ENCODE measurements at places on chromosomes 2 and 18. TPM values are rescaled to one million over a fixed set of nuclear protein-coding genes. Genes with fewer than 3 reads are reported as not detected.

- no peak for DNase-seq
- peaks cover 6% of the 10 kb centered on the region for H3K36me3 ChIP-seq
- no peaks in the 10 kb centered on the region for H3K27me3 ChIP-seq
- H3K4me1 ChIP-seq, result no peaks in the 10 kb centered on the region
Measured at GRCh38 chr18:9530226-9531009, 55.1 kb downstream of the RALBP1 start.

GRCh38 chr2:48874282-48874681 lies 118.8 kb upstream of the LHCGR start:
- no peak for DNase-seq
- no peak overlapping the region for H3K4me3 ChIP-seq
- H3K4me1 ChIP-seq, result no peaks in the 10 kb centered on the region
- no peaks in the 10 kb centered on the region for H3K27me3 ChIP-seq
- no peak overlapping the region for H3K27ac ChIP-seq

DNA sequence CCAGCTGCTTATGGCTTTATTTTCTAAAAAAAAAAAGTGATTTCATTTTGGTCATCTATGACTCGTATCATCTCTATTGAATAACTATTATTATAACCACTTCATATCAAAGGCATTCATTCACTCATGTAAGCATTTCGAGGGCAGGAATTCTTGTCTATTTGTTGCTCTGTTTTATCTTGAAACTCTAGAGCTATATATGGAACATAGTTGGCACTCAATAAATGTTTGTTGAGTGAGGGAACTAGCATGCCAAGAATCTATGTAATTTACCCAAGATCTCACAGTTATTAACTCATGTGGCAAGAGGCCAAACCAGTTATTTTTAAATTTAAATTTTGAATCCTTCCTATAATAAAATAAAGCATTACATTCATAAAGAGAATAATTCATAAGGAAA lies 470.1 kb downstream of the TMX3 start:
- no peak for DNase-seq
- no peaks in the 10 kb centered on the region for H3K4me1 ChIP-seq
- no peak overlapping the region for H3K27ac ChIP-seq
- no peaks in the 10 kb centered on the region for H3K27me3 ChIP-seq

DNA sequence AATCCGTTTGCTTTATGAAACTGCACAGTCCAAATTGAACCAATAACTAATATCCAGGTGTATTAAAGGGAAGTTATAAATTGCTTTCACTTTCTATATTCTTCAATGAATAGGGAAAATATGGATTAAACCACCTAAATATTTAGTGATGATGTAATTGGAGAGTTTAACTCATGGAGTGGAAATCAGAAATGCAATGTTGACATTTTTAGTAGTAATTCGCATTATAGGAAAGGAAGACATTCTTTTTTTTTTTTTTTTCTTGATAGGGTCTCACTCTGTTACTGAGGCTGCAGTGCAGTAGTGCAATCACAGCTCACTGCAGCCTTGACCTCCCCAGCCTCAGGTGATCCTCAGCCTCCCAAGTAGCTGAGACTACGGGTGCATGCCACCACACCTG lies 321.9 kb downstream of the RNF144A start:
- no peak for DNase-seq
- H3K27me3 ChIP-seq, result no peaks in the 10 kb centered on the region
- no peak overlapping the region for H3K4me3 ChIP-seq
- H3K36me3 ChIP-seq, result no peaks in the 10 kb centered on the region
- no peaks in the 10 kb centered on the region for H3K4me1 ChIP-seq

GRCh38 chr2:193556766-193557470 lies 1362.2 kb upstream of the TMEFF2 start:
- no peak for DNase-seq
- no peak overlapping the region for H3K4me3 ChIP-seq
- H3K36me3 ChIP-seq, result no peaks in the 10 kb centered on the region
- no peaks in the 10 kb centered on the region for H3K27me3 ChIP-seq

The TTR gene
- total RNA-seq, result not detected

The TEX44 gene
- total RNA-seq, result not detected

The MAP3K2 gene
- total RNA-seq, result 61.6 TPM

DNA sequence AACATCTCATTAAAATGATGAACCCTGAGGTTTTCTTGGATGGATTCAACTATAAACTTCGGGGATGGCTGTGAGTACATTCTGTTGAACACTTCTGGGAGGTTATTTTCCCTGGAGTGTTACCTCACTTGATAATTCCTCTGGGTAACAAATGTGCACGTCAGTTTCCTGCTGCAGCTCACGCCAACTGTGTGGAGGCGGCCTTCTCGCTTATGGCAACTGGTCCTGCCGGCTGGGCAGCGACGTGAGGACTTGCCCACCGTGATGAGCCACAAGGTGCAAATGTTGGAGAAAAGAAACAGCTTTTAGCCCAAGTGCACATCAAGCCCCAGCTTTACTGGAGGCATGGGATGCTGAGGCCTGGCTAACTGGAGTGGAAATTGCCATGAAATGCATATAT lies 15.9 kb downstream of the MYCN start:
- H3K4me1 ChIP-seq, result no peaks in the 10 kb centered on the region
- no peaks in the 10 kb centered on the region for H3K36me3 ChIP-seq
- DNase-seq, result no peak
- H3K4me3 ChIP-seq, result no peak overlapping the region

DNA sequence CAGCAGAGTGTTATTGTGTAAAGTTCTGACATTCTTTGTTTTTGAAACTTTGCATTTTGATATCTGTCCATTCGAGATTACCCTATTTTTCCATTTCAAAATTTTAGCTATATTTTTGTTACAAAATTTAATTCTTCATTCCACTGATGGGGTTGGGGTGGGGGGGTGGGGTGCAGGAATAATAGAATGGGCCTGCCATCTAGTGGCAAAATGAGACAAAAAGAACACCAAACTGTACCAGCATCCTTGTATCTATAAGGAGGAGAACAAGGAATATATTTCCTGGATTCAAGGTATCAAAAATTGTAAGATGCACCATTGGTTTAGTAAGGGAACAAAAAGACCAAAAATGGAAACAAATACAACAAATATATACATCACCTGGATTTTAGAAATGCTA lies 27.9 kb upstream of the TTR start:
- no peak overlapping the region for H3K4me3 ChIP-seq
- no peak overlapping the region for H3K27ac ChIP-seq
- no peaks in the 10 kb centered on the region for H3K36me3 ChIP-seq
- no peaks in the 10 kb centered on the region for H3K27me3 ChIP-seq
- no peaks in the 10 kb centered on the region for H3K4me1 ChIP-seq

The RPS27A gene
- 1,633 TPM for total RNA-seq

The LYPD6 gene
- 2.3 TPM for total RNA-seq

GRCh38 chr2:145503511-145503910 lies 983.6 kb upstream of the ZEB2 start:
- H3K4me1 ChIP-seq, result no peaks in the 10 kb centered on the region
- H3K36me3 ChIP-seq, result no peaks in the 10 kb centered on the region
- H3K27me3 ChIP-seq, result no peaks in the 10 kb centered on the region
- no peak for DNase-seq
- H3K27ac ChIP-seq, result no peak overlapping the region

GRCh38 chr2:201004370-201004769 lies 40.9 kb upstream of the ORC2 start:
- no peaks in the 10 kb centered on the region for H3K27me3 ChIP-seq
- H3K27ac ChIP-seq, result no peak overlapping the region

The TRIM43 gene
- not detected for total RNA-seq

- H3K36me3 ChIP-seq, result no peaks in the 10 kb centered on the region
- H3K4me3 ChIP-seq, result no peak overlapping the region
- no peaks in the 10 kb centered on the region for H3K27me3 ChIP-seq
- peaks cover 7% of the 10 kb centered on the region for H3K4me1 ChIP-seq
- no peak overlapping the region for H3K27ac ChIP-seq
- no peak for DNase-seq
Measured at GRCh38 chr2:241851325-241852115, 7.2 kb downstream of the PDCD1 start.

The GKN2 gene
- total RNA-seq, result not detected

The SCN3A gene
- 0.09 TPM for total RNA-seq

DNA sequence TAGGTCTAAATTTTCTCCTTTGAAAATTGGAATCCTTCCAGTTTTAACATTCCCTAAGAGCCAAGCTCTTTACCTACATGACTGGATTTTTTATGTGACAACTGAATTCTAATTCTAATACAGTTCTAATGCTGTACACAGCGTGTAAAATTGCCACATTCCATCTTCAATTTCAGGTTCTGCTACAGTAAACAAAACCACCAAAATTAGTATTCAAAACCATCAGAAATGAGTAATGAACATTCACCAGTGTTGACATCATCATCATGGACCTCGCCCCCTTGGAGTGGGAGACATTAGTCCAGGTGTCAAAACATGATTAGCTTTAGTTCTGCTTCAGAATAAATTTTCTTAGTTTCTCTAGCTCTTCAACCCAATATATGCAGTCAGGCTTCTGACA lies 133.6 kb downstream of the MBD2 start:
- no peaks in the 10 kb centered on the region for H3K4me1 ChIP-seq
- DNase-seq, result no peak
- H3K36me3 ChIP-seq, result no peaks in the 10 kb centered on the region
- no peaks in the 10 kb centered on the region for H3K27me3 ChIP-seq

DNA sequence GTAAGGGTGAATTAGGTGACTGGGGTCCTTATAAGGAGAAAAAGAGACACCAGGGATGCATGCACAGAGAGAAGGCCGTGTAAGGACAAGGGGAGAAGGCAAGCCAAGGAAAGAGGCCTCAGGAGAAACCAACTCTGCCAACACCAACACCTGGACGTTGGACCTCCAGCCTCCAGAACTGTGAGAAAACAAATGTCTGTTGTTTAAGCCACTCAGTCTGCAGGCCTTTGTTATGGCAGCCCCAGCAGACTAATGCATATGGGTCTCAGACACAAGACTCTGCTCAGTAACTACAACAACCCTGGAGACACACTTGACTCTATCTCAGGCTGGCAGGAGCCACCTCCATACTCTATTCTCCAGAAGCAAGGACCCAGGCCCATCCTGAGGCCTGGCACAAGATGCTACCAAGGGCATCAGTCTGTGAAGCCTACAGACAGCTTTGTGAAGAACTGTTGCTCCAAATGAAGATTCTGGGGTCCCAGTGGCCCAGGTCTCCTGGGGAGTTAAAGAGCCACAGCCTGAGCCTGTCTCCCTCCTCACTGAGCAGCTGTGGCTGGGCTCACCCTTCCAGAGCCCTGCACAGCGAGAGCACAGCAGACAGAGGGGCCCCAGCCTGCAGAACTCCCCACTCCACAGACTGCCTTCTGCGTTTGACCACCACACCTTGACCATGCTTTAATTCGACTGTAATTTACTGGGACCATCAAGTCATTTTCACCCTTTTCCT lies 43.0 kb upstream of the SLC35G4 start:
- no peak overlapping the region for H3K4me3 ChIP-seq
- no peaks in the 10 kb centered on the region for H3K36me3 ChIP-seq
- no peak overlapping the region for H3K27ac ChIP-seq

The SOX11 gene
- total RNA-seq, result not detected

The FAM110C gene
- total RNA-seq, result 7.3 TPM

The LRATD1 gene
- 123 TPM for total RNA-seq

GRCh38 chr2:84212611-84213314 lies 246.3 kb downstream of the SUCLG1 start:
- no peak overlapping the region for H3K4me3 ChIP-seq
- no peak overlapping the region for H3K27ac ChIP-seq
- H3K4me1 ChIP-seq, result no peaks in the 10 kb centered on the region
- no peaks in the 10 kb centered on the region for H3K27me3 ChIP-seq

DNA sequence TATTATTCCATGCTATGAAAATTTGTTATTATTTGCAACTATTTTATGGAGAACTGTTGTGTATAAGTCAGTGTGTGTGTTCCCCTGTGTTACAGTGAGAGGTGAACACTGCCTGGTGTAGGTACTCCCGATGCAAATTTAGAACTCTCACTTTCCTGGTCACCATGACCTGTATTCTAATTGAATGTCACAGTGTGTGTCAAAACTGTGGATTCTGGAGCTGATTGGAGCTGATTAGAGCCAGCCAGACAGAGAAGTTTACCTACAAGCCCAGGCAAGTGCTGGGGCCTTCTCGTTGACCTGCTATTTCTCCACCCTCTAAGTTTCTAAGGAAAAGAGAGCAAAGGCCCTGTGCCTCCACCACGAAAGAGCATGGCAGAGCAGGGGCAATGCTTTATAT lies 216.0 kb downstream of the NYAP2 start:
- DNase-seq, result no peak
- H3K4me1 ChIP-seq, result no peaks in the 10 kb centered on the region
- no peak overlapping the region for H3K27ac ChIP-seq
- no peak overlapping the region for H3K4me3 ChIP-seq
- H3K36me3 ChIP-seq, result no peaks in the 10 kb centered on the region

GRCh38 chr2:191927319-191927867 lies 80.5 kb upstream of the CAVIN2 start:
- no peaks in the 10 kb centered on the region for H3K36me3 ChIP-seq
- no peaks in the 10 kb centered on the region for H3K4me1 ChIP-seq
- no peak overlapping the region for H3K27ac ChIP-seq
- H3K4me3 ChIP-seq, result no peak overlapping the region
- no peaks in the 10 kb centered on the region for H3K27me3 ChIP-seq

The COX5B gene
- 363 TPM for total RNA-seq

DNA sequence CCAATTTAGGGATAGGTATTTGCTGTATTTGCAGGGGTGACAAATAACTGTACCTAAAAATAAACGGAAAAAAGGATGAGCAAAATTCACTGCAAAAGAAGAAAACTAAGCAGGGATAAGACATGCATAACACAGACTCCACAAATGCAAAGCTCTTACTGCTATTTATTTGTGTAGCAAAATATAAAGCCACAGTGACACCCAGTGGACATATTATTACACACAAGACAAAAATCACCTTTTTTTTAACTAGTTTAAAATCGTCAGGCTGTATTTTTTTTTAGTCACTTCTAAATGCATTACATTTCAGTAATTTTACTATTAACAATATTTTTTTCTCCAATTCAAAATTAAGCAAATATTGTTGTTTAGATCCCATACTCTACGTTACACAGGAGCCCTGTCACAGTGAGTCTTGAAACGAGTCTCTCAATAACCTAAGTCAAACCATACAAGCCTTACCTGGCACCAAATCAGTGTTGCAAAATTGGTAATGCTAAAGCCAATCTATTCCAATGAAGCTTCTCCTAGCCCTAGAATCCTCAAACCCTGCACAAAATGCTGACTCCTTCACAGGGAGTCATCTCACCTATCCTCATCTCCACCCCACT lies 23.7 kb downstream of the METTL4 start:
- no peak for DNase-seq
- no peaks in the 10 kb centered on the region for H3K4me1 ChIP-seq
- no peak overlapping the region for H3K27ac ChIP-seq
- no peaks in the 10 kb centered on the region for H3K27me3 ChIP-seq
- H3K36me3 ChIP-seq, result no peaks in the 10 kb centered on the region
- H3K4me3 ChIP-seq, result no peak overlapping the region

All from prostate gland (tissue), 2 donors.